ENCODE measurements at places on chromosomes 4 and X. TPM values are rescaled to one million over a fixed set of nuclear protein-coding genes. Genes with fewer than 3 reads are reported as not detected.

The RP2 gene
- total RNA-seq = 10.0 TPM

GRCh38 chr4:140136509-140136908 lies 17.5 kb downstream of the MAML3 start:
- no peak overlapping the region for H3K4me3 ChIP-seq
- no peaks in the 10 kb centered on the region for H3K36me3 ChIP-seq
- H3K27ac ChIP-seq = no peak overlapping the region
- no peak for DNase-seq

DNA sequence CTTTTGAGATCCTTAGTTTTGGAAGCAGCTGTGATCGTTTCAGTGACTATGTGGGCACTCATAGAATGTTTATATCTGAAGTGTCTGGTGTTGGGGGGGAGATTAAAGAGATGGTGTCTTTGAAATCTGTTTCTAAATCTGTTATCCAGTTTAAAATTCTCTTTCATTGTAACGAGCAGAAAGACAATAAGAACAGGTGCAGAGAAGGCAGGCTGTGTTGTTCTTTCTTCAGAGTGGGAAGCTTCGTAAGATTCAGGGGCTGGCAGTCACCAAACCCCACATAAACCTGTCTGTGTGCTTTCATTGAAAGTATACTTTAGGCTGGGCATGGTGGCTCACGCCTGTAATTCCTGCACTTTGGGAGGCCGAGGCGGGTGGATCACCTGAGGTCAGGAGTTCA lies 16.3 kb upstream of the DHRSX start:
- no peaks in the 10 kb centered on the region for H3K4me1 ChIP-seq
- no peak for DNase-seq
- no peaks in the 10 kb centered on the region for H3K36me3 ChIP-seq

DNA sequence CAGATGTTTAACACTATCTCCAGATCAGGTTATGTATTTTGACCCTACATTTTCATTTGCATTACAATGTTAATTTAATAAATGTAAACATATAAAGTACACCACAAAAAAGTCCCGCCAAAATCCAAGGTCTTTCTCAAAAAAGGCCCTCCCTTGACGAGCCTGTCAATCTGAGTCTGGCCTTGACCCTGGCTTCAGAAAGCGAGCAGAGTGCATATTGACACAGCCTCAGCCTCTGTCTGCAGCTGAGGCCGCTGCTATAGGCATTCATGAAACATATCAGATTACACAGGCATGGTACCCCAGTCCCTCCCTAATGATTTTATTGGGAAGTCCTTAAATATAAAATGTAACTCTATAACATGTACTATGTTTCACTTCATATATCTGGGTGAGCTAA lies 6.2 kb downstream of the MBNL3 start:
- no peak overlapping the region for H3K4me3 ChIP-seq
- no peak overlapping the region for H3K27ac ChIP-seq
- no peaks in the 10 kb centered on the region for H3K27me3 ChIP-seq
- H3K36me3 ChIP-seq = no peaks in the 10 kb centered on the region
- DNase-seq = no peak
- H3K4me1 ChIP-seq = peaks cover 4% of the 10 kb centered on the region

GRCh38 chr4:37970702-37971101 lies 10.5 kb downstream of the PTTG2 start:
- DNase-seq = no peak
- H3K36me3 ChIP-seq = no peaks in the 10 kb centered on the region
- H3K4me1 ChIP-seq = peaks cover 13% of the 10 kb centered on the region

GRCh38 chr4:153335665-153336064 lies 8.8 kb upstream of the MND1 start:
- no peaks in the 10 kb centered on the region for H3K27me3 ChIP-seq
- DNase-seq = no peak
- no peaks in the 10 kb centered on the region for H3K4me1 ChIP-seq

GRCh38 chrX:9271789-9272525 lies 192.9 kb upstream of the TBL1X start:
- H3K4me3 ChIP-seq = no peak overlapping the region
- H3K27ac ChIP-seq = no peak overlapping the region
- H3K27me3 ChIP-seq = no peaks in the 10 kb centered on the region
- H3K4me1 ChIP-seq = no peaks in the 10 kb centered on the region
- DNase-seq = no peak
